ENCODE measurements at places on chromosomes 1 and 21.
A peak's percentile ranks its signal among the peaks of the same experiment; 100 is the strongest.

GRCh38 chr1:207328908-207329440 is 7.5 kb downstream of the CD55 start:
- DNase-seq, result no peak

GRCh38 chr1:89759036-89759435 is 61.8 kb upstream of the LRRC8D start:
- no peak for DNase-seq

- no peak for DNase-seq
Measured at GRCh38 chr21:16419188-16419921, 689.6 kb downstream of the USP25 start.

DNA sequence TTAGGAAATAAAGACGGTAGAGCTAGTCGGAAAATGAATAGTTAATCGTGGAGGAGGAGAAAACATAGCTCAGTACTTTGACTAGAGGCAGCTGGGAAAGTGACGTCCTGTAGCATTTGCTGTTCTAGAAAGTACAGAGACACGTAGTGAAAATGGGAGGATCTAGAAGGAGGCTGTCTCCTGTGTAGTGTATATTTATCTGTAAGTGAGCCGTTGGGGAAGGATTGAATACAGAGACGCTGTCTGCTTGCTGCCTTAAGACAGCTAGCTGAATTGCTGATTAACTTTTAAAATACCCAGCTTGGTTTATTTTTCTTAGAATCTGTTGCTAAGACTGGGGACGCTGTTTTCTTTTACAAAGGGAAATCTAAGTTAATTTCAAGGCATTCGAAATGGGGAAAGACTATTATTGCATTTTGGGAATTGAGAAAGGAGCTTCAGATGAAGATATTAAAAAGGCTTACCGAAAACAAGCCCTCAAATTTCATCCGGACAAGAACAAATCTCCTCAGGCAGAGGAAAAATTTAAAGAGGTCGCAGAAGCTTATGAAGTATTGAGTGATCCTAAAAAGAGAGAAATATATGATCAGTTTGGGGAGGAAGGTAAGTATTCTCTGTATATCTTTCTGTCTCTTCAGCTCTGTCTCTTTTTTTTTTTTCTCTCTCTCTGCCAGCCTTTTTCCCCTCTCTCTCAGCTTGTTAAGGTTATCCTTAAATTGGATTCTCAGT is at the start of gene DNAJB4:
TSS of gene DNAJB4 (plus strand) at position 221 of the 729 bp plus-strand sequence. CDS start at position 393, 172 bp downstream.
- DNase-seq, result peak; percentile 28

DNA sequence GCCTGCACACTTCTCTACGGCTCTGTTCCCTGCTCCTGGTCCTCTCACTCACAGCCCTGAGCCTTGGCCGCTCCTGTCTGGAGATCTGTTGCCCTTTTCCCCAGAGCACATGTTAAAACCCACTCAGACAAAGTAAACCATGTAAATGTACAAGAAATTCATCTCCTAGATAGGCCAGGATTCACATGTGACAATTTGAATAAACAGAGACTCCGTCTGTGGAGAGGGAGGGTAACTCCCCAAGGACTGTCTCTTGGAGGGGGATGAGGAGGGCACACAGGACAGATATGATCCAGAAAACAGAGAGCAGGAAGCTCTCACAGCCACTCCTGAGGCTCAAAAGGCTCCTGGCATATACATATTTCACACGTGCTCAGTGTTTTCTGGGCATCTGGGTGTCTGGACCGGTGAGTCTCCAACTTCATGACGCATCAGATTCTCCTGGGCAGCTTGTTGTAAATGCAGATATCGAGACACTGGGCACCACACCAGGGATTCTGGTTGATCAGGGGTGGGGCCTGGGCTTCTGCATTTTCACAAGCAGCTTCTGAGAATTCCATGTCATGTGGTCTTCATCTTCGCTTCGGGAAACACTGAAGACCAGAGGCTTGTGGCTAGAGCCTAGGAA is 6.4 kb upstream of the KAZN start:
- DNase-seq, result no peak

DNA sequence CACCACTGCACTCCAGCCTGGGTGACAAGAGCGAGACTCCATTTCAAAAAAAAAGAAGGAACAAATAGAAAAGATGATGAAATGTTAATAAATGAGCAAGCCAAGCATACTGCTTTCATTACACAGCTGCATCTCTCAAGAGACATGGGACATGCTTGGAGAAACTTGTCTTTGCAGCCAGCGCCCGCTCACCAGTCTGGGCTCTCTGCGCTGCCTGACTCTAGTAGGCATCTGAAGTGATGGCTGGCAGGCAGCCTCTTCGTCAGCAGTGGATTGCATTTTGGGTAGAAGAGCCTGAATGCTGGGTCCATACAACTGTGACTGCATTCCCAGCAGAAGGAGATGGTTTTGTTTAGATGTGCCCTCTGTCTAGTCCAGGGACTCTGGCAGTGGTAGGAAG is 48.0 kb downstream of the IL6R start:
- DNase-seq, result no peak

DNA sequence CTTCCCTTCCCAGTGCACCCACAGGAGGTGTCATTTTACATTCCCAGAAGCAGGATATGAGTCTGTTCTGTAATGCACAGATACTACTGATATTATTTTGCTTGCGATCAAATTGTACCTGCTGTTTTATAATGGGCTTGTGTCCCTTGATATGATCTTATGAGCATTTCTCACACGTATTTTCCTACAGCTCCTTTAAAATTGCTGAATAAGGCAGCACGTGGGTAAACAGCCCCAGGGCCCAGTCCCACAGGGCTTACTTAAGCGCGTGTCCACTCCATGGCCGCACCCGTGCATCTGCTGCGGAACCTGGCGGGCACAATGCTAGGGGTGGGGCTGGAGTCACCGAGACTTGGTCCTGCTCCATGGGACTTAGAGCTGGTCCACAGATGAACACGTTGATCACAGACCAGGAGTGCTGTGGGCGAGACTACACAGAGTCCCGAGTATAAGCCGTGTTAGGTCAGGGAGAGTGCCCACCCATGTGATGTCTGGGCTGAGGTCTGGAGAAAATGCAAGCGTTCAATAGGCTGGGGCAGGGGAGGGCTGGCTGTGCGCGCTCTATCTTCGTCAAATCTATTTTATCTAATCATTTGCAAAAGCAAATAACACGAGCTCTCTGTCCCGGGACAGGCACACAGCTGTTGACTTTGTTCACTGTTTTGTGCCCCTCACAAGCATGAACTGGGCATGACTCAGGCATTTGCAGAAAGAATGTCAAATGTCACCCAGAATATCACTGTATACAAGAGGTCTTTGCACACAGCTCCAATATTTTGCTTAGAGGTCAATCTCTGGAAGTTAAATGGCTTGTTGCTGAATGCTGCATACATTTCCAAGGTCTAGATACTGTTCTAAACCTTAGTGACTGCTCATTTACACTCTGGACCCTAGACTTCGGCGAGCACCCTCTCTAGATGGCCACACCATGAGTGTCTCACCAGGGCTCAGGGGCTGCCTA is 119.3 kb downstream of the CRYAA start:
- no peak for DNase-seq

GRCh38 chr1:225631021-225631663 is 21.8 kb downstream of the ENAH start:
- no peak for DNase-seq

DNA sequence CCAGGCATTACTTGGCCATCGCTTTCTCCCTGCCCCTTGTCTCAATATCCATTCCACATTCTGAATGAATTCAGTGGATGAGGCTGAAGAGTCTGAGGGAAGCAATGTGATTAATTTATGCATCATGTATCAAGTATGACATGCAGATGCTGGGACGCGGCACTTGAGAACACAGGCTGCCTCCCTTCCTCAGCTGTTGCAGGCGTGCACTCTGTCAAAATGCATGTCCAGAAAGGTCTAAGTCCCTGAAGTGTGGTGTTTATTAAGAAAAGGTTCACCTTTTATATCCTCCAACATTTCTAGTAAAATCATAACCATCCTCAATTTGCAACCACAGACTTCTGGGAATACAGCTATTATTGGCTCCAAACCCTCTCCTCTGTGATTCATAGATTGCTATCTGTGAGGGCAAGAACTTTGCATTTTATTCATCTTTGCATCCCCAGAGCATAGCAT is 22.6 kb upstream of the RAB3GAP2 start:
- DNase-seq, result no peak

DNA sequence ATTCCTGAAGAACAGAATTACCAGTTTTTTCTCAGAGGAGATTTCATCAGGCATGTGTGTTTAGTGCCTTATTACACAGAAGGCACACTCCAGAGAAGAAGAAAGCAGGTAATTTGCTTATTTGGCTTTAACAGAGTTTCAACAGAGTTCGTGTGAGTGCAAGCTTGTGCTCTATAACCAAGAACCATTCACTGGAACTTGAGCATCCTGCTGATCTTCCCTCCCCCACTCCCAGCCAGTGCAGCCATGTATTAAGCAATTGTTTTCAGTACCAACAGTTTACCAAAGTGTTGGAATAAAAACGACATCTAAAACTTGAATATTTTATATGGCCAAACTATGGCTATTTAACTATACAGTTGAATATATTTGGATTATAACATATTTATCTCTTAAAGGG is 4.3 kb downstream of the MGST3 start:
- no peak for DNase-seq

GRCh38 chr1:65082346-65083040 is 65.5 kb upstream of the AK4 start:
- DNase-seq, result no peak

DNA sequence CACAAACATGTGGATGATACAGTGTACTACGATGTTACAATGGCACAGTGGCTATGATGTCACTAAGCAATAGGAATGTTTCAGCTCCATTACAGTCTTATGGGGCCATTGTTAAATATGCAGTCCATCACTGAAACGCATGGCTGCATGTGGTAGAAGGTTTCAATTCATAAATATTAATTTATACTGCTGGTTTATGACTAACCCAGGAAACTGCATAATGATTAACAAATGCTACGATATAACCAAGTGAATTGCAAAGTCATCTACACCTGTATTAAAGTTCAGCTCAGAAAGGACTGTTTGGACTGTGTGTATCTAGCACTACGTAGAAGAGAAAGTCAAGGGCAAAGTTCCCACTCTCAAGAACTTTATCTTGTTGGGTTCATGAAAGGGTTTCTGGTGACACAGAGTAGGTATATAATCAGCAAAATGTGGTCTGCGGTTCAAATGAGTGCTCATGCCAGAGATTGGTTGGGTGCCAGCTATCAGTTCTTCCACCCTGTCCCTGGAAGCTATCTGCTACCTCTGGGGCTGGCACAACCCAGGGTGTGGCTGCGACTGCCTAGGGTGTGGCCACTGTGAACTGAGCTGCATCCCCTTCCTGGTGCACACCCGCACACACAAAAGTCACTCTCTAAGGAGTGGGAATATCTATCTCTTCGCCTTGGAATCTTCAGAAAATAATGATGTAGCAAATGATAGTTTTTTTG is 14.8 kb downstream of the MGST3 start:
- no peak for DNase-seq

DNA sequence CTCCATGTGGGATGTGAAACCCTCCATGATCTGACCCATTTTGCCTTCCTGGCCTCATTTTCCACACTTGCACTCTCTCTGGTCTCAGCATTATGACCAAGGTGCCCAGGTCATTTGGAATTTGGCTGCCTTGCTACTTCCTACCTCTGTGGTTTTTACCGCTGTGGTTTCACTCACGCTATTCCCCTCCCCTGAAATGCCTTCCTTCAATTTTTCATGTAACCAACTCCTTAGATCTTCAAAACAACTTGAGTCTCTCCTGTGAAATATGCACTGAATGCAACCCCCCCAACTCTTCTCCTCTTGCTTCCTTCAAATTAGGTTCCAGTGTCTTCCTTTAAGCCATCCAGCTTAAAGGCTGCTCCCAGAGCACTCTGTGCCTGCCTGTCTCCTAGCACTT is 50.1 kb downstream of the PHC2 start:
- DNase-seq, result no peak

GRCh38 chr1:58031416-58031815 is 515.1 kb downstream of the OMA1 start:
- no peak for DNase-seq

- no peak for DNase-seq
Measured at GRCh38 chr1:180382326-180383115, 119.9 kb downstream of the ACBD6 start.

DNA sequence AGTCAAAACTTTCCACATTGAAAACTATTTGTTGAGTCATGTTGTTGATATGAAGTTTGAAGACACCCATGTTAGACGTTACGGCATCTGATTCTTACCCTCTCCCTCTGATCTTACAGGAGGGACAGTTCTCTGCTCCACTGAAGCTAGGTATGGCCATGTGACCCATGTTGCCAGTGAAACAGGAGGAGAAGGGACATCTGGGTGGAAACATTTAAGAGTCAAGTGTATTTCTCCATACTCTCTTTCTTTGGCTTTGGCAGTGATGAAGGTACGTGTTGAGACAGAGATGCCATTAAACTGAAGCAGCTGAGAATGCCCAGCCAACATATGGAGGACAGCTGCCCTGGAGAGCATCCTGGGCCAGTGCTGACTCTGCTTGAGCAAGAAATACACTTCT is 198.4 kb upstream of the PTGFR start:
- DNase-seq, result no peak

DNA sequence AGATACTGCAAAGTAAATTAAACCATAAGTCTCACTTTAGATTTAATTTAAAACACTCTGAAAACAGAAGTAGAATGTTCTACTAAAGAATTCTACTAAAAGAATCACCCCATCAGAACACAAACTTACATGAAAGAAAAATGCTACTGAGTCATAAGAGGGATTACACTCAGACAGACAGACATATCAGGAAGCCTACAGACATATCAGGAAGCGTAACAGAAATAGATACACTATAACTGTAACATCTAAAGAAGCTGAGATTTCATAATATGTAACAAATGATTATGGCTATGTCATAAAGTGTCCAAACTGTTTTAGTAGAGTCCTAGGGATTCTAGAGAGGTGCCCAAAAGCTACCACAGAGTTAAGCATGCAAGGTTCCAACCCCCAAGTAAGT is 23.9 kb downstream of the FOXJ3 start:
- no peak for DNase-seq

DNA sequence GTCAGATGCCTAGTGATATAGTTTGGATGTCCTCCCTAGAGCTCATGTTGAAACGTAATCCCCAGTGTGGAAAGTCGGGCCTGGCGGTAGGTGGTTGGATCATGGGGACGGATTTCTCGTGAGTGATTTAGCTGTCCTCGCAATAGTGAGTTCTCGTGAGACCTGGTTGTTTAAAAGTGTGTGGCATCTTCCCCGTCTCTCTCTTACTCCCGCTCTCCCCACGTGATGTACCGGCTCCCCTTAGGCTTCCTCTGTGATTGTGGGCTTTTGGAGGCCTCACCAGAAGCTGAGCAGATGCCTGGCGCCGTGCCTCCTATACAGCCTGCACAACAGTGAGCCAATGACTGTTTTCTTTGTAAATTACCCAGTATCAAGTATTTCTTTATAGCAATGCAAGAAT is 264.5 kb downstream of the TTLL7 start:
- no peak for DNase-seq

- no peak for DNase-seq
Measured at GRCh38 chr1:180053594-180054567, 99.3 kb downstream of the CEP350 start.

- no peak for DNase-seq
Measured at GRCh38 chr1:243725075-243725474, 125.0 kb downstream of the AKT3 start.

- DNase-seq, result no peak
Measured at GRCh38 chr1:53681351-53681976, 57.5 kb downstream of the GLIS1 start.
